ENCODE measurements at places on chromosomes 5 and 9.

DNA sequence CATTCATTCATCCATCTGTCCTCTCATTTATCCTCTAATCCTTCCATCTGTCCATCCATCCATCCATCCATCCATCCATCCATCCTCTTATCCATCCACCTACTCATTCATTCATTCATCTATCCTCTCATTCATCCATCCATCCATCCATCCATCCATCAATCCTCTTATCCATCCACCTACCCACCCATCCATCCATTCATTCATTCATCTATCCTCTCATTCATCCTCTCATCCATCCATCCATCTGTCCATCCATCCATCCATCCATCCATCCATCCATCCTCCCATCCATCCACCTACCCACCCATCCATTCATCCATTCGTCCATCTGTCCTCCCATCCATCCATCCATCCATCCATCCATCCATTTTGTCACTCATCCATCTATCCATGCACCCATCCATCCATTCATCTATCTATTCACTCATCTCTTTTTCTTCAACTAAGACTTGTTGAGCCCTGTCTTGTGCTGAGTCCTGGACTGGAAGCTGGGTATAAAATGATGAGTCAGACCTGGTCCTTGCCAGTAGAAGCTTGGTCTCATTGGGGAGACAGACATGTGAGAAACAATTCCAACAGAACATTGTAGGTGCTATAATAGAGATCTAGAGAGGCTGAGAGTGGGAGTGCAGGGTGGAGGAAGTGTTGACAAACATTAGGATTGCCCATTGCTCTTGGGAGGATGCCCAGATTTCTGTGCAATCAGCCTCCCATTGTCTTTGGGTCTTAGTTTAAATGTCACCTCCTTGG is 55.0 kb upstream of the IER5L start:
- no peak for DNase-seq

DNA sequence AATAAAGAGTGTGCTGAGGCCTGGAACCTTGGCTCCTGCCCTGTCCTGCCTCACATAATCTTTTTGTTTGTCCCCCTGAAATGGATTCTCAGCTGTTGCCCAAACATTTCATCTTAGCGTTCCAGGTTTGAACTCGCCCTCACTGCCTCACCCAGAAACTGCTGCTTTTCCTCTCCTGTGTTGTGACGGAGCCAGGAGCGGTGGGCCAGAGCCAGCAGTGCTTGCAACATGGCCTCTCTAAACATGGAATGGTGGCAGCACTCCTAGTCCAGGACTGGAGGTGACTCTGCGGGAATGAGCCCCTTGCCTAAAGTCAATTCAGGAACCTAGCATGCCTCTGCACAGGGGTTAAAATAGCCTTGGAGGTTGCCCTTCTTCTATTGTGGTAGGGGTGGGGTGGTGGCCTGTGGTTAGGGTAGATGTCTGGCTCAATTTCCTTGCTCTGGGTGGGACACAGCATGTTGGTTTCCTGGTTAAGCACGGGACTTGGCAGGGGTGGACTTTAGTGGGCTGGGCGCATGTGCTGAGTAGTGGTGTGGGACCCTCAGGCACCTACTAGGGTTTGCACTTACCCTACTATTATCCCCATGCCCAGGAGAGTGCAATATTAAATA is 101.6 kb downstream of the SLC25A46 start:
- DNase-seq, result no peak

- DNase-seq, result no peak
These were observed 148.7 kb upstream of the COL5A1 start for GRCh38 chr9:134492721-134493460.

GRCh38 chr5:103031607-103032006 is 88.3 kb downstream of the GIN1 start:
- DNase-seq, result no peak

DNA sequence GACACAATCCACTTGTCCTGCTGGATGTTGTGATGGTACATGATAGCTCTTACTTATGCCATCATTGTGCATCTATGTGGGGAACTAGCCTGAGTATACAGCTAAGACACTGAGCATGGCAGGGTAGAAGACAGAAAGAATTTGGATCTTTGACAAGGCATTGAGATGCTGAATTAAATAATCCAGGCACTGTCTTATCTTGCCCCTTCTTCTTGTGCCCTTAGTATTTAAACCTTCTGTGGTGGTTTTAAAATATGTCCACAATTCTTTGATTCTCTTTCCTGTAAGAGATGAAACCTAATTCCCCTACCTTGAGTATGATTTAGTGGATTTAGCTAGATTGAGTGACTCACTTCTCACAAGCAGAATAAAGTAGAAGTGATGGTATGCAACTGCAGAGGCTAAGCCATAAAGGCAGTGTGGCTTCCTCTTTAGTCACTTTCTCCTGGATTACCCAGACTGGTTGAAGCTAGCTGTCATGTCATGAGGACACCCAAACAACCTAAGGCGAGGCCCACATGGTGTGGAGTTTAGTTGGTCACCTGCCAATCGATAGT is 174.0 kb upstream of the NREP start:
- DNase-seq, result peak; percentile 73

DNA sequence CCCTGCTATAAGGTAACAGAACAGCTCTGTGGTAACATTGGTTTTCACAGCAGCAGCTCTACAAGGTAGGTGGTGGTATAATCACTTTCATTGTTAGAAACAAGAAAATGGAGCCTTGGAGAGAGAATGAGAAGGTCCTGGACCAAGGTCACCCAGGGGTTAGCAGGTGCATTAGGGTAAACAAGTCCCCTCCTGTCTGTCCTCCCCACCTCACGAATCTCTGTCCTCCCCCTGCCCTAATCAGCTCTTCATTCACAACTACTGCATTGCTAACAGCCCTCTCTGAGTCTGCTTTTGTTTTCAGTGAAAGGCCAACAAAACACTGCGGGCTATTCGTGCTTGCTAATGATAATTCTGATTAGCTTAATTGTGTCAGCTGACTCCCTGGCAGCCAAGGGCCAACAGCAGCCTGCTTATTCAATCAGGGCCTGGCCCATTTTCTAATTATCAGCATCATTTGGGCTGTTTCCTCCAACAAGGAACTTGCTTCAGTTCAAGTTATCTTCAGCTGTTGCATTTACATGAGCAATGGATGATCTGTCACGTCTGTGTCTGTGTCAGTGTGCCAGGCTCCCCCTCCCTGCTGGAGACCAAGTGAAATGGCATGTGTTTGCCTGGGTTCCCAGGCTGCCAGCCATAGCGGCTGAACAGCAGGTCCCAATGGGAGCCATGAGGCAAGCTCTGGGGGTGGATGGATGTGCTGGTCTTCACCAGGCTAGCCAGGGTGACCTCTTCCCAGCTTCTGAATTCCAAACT is 56.7 kb upstream of the EQTN start:
- no peak for DNase-seq

Measured in non-pigmented ciliary epithelial cell (primary cell).